ENCODE measurements at places on chromosomes 13 and 19.
A peak's percentile ranks its signal among the peaks of the same experiment; 100 is the strongest.

GRCh38 chr19:46111376-46111775 lies 13.1 kb downstream of the IGFL3 start:
- no peak for DNase-seq

DNA sequence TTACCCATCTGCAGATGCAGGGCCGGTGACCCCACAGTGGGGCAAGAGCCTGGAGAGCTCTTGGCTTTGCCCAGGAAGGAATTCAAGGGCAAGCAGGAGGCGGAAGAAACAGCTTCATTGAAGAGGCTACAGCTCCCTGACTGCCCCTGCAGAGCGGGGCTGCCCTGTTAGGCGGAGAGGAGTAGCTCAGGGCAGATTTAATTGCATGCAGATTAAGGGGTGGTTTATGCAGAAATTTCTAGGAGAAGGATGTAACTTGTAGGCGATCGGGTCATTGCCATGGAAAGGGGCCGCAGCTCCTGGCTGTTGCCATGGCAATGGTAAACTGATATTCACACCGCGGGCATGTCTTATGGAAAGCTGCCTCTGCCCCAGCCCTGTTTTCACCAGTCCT lies 94.1 kb downstream of the ATP11A start:
- DNase-seq: no peak

DNA sequence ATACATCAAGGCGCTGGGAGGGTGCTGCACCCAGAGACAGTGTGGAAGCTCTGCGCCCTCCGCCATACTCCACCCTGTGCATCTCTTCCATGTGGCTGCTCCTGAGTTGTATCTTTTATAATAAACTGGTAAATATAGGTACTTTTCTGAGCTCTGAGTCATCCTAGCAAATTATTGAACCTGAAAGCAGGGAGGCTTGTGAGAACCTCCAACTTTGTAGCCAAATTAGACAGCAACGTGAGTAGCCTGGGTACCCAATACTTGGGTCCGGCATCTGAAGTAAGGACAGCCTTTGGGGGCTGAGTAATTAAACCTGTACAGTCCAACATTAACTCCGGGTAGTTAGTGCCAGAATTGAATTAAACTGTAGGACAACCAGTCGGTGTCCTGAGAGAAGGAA lies 57.4 kb downstream of the RUBCNL start:
- no peak for DNase-seq

- DNase-seq: no peak
Measured at GRCh38 chr19:17658666-17659065, 29.5 kb downstream of the UNC13A start.

DNA sequence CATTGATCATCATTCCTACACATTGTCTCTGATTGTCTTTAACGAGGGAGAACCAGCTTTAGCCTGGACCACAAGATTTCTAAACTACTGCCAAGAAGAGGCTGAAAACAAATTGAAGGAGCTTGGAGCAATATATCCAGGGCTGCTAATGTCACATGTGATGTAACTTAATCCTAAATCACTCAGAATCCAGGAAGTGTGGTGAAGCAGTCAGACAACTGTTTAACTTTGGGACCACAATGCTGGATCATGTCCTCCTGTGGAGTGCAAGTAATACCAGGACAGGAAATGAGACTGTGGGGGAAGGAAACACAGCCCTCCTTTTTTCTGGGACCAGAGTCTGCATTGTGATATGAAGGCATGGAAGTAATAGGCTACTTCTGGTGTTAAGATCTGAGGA lies 430.2 kb downstream of the KCTD12 start:
- DNase-seq: peak; percentile 41

GRCh38 chr13:48994706-48995105 lies 19.0 kb downstream of the FNDC3A start:
- DNase-seq: no peak

GRCh38 chr19:41744850-41745249 lies 10.5 kb upstream of the CEACAM6 start:
- DNase-seq: no peak

DNA sequence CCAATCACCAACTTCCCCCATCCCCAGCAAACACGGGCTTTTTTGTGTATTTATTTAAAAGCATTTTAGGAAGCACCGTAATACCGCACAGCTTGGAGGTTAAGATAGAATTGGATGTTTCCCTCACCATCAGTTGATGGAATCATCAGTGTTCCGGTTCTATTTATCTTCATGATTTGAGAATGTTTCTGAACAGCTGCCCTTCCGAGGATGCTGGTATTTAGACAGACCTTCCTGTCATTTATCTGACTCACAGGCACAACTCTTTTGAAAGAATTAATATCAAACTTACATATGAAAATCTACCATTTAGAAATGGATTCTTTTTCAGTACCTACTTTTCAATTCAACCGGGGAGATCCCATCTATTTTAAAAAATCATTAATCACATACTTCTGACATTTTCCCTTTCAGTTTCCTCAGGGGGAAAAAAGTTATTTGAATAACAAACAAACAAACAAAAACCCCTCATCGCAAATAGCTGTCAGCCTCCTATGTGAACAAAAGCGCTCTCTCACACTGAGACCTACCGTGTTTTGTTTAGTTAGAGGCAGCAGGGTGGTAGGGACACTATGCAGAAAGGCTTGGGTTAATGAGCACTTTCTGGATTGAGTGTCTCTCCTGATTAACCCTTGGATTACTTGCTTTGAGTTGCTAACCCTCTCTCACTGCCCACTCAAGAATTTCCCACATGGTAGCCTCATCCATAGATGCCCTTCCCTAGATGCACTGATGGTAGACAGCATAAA lies 189.3 kb downstream of the TM9SF2 start:
- DNase-seq: no peak

DNA sequence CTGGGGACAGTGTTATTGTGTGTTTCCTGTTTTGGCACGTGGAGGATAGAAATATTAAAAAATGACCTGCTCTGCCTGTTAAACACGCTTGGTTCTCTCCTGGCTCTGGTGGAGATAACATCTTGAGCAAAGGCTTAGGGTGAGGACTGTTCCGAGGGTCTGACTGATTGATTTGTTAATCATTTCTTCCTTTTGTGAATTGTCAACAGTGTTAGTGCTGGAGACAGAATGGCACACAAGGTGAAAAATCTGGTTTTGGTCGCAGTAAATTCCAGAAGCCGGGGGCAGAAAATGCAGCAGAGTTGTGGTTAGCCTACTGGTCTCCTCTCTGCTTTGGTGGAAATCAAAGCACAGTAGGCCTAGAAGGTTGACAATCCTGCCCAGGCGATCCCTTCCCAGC lies 163.6 kb downstream of the FGF9 start:
- DNase-seq: no peak

DNA sequence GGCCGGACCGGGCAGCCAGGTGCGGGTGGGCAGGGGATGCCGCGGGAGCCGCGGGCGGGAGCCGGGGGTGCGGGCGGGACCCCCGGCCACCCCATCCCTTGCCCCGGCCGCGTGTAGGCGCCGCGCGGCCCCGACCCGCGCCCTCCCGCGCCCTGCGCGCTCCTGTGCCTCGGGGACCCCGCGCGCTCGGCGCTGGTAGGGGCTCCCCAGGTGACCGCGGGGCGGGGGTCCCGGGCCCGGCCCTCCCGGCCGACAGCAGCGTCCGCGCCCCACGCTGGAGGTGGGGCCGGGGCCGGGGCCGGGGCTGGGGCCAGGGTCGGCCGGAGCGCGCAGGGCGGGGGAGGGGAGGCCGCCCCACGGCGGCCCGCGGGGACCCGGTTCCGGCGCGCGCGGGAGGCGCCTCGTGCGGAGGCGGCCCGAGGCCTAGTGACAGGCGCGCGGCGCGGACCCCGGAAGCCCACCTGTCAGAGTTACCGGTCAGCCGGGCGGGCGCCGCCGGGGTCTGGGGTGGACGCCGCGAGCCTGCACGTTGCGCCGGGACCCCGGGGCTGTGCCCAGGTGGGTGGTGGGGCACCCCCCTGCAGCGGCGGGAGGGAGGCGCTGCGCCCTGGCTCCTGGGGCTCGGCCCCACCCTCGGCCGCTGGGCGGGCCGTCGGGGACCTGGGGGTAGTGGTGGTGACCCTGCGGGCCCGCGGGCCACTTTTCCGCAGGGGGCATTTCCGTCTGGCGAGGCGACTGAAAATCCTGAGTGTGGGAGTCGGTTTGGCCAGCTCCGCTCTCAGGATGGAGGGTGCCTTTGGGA lies 518 bp downstream of the TFDP1 start:
- DNase-seq: no peak

DNA sequence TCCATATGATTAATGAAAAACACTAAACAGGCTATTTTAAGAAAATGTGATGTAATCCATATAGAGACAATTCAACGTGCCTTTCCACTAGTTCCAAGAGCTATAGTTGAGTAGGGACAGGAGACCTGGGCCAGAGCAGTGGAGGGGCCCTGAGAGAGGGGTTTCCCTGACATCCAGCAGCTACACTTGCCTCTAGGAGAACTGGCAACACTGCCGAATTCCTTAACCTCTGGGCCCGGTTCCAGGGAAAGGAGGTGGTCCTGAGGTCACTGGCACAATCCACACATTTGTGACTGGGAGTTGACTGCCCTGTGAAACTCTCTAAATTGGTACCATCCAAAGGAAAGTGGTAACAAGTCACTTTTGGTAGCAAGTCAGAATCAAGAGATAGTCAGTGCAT lies 264.4 kb downstream of the DCLK1 start:
- DNase-seq: no peak

- DNase-seq: peak; percentile 31
Measured at GRCh38 chr19:48152551-48152950, 17.6 kb downstream of the LIG1 start.

DNA sequence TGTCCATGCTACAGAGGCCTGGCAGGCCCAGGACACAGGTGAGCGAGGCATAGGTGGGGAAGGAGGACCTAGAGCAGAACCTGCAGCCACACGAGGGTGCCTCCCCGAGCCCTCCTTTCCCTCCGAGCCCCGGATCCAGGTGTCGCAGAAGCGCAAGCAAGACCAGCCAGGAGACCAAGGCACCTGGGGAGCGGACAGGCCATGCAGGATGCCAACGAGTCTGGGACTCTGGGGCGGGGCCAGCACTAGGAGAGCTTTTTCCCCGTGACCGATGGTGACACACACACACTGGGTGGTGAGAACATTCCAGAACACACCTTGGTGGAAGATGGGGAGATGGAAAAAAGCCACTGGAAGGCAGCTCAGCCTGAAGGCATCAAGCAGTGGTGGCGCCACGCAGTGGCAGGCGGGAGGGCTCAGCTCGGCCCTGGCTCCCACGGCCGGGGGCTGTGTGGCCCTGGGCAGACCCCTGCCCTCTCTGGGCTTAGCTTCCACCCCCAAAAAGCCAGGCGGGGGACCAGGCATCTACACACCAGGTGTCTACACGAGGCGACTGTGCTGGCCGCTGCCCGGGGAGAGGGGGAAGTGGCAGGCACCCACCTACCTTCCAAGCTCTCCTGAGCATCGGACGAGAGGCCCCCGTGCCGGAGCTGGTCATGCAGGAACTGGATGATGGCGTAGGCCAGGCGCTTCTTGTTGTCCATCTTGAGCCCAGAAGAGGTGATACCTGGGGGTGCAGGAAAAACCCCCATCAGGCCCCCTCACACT lies 14.5 kb downstream of the SGTA start:
- DNase-seq: no peak

GRCh38 chr19:30739394-30739793 lies 367.2 kb downstream of the ZNF536 start:
- no peak for DNase-seq

DNA sequence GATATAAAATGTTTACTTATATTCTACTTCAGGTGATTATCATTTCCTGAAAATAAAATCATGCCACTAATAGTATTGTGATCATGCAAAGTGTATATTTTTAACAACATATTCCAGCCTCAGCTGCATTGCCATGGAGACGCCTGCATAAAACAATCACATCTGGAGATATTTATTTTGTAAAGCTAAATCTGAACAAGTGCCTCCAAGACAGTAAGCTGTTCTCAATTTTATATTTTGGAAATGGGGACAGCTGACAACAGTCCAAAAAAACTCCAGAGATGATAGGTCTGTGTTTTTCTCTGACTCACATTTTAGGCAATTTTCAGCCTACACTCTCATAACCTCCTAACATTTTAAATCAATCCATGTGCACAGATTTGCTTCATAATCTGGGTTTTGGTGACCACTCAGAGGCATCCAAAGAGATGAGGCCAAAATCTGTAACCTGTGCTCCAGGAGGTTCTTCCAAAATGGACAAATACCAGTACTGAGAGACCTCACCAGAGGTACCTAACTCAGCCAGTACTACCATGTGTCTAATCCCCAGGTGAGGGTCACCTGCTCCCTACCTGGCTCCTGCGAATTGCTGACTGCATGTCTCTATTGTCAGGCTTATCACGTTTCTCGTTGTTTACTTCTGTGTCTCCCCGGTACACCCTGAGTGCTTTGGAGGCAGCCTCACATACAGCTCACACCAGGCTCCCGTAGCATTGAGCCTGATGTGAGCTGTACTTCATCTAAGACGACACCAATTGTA lies 62.7 kb downstream of the COL4A1 start:
- peak; percentile 85 for DNase-seq

DNA sequence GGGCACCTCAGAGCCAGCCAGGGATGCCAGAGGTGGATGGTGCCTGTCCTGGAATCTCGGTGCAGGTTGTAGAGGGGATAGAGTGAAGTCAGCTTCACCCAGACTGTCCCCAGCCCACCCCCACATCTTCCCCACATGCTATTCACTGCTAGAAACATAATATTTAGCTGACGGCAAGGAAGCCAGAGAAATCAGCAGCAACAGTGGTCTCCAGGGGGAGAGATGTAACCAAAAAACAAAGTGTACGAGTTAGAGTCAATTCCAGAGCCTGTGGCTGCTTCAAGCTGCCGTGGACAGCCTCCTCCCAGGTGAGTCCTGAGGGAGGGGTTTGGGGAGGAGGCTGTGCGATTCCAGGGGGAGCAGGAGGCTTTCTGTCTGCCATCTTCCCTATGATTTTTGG lies 97.6 kb downstream of the ZNF536 start:
- no peak for DNase-seq

DNA sequence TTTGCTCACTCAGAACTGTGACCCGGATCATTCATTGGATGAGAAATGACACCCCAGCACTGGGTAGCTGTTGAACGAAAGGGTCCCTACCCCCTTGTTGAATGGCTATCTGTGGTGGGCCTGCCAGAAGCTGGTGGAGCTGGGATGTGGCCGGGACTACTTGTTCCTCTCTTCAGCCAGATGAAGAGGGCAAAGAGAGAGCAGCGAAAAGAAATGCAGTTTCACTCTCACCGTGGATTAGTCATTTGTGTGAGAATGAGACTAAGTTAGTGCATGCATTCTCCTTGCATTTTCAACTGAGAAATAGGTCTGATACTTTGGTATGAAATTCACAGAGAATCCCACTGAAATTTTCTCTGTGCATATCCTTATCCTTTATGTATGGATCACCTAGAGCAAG lies 553.1 kb downstream of the IRS2 start:
- no peak for DNase-seq
